Lower leg skin (tissue), 4 donors: ENCODE measurements at places on chromosomes 6 and 20.

DNA sequence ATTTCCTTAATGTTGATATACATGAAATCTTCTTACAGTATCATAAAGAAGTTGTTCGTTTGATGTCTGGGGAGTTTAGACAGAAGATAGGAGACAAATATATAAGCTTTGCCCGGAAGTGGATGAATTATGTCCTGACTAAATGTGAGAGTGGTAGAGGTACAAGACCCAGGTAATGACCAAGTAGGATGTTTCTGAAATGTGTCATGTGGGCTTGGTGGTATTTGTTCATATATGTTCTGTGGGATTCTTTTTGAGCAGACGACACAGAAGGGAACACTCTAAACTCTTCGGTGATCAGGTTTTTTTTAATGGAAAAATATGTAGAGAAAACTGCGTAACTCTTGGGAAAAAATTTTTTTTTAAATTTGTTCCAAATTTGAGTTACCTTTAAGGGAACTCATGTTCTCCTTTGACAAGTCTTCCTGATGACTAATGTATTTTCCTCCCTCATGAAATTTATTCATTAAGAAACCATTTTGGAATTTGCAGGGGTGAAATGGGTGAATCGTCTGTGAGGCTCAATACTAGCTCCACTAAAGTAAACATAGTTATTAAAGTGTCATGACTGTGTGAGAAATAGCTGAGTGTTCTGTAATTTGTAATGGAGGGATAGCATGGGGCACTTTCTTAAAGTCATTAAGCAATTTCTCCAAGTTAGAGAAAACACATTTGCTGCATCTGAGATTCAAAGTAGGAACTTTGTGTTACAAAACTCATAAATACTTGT is 100.6 kb downstream of the MAP3K4 start:
- no peak for DNase-seq

GRCh38 chr6:41075651-41076626 is 3.2 kb downstream of the NFYA start:
- no peak for DNase-seq

GRCh38 chr6:160298121-160298520 is 39.5 kb upstream of the SLC22A2 start:
- no peak for DNase-seq

- DNase-seq = no peak
Observed at GRCh38 chr6:47524136-47524845, 46.7 kb downstream of the CD2AP start.

DNA sequence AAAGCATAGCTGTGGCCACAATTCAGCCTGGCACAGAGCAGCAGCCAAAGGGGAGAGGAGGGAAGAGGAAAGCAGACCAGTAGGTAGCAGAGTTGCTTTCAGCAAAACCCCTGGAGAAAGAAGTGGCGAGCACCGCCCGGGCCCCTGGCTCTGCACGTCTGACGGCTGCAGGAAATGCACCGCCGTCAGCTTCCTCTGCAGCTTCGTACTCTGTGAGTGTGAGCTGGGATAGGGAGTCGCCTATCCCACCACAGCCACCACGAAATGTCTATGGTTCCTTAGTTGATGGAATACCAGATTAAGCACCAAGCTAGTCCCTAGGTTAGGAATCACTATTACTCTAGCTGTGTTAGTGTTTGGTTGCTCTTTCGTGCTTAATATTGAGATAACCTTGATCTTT is 79.9 kb upstream of the NAA20 start:
- DNase-seq = no peak

DNA sequence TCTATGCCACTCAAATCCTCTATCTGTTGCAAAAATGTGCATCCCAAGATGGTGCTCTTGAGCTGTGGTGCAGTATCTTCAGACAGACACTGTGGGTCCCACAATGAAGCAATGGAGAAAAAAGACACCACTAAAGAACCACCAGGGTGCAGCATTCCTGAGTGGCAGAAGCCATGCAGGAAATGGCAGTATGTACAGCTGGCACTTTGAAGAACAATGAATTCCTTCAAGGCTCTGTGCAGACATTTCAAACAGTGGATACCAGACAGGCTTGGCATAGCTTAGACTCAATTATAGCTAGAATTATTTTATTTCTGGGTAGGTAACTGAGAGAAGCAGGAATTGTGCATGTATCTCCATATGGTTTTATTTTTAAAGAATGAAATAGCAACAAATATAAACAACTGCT is 24.0 kb upstream of the HDAC2 start:
- DNase-seq = no peak

DNA sequence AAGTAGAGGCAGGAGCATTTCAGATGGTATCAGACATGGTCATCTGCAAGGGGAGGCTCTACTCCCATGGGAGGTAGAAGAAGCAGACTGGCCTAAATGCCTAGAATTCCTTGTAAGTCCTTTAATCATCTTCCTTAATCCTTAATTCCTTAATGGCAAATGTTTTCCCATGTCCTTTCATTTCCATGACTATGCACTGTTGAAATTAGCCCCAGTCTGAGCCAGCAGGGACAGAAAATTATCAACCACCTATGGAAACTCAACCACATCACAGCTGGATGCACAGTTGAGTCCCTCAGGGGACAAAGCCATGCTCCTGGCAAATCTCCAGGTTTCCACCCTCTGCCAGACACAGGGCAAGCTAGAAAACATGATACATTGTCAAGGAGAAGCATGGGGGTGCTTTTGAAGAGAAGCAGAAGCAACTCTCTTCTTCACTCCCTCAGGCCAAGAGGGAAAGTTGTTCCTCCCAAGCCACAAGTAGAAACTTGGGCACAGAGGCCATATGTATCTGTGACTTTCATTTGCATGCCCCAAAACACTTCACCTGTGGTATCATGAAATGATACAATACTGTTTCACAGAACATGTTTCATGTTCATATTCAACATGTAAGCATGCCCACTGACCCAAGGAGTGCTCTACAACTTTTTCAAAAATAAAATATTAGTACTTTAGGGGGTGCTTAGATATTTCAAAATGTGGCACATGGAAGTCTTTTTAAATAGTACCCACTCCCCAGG is 683.6 kb downstream of the KIF16B start:
- no peak for DNase-seq

DNA sequence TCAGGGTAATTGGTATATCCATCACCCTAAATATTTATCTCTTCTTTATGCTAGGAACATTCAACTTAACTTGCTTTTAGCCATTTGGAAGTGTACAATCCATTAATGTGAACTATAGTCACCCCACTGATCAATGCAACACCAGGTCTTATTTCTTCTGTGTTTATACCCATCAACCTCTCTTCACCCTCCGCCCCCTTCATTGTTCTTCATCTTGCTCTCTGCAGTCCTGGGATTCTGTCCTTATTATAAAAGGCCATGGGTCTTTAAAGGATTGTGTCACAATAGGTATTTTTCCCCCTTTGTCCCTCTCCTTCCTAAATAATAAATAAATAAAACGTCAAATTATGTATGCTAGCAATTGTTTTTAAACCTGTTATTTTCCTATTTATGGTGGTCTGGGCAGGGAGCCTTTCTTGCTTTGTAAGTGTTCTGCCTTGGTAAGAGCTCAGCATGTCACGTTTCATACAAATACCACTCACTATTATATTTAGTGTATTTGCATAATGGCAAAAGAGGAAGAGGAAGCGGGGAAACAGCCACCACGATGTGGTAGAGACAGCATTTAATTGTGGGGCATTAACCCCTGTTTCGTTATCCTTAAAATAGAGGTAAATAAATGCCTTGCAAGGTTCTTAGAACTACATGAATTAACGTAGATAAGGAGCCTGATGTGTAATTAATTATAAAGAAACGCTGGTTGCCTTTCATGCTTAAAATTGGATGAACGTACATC is 1.9 kb downstream of the ABRACL start:
- no peak for DNase-seq

- no peak for DNase-seq
Observed at GRCh38 chr20:3971145-3971544, 44.2 kb downstream of the RNF24 start.

DNA sequence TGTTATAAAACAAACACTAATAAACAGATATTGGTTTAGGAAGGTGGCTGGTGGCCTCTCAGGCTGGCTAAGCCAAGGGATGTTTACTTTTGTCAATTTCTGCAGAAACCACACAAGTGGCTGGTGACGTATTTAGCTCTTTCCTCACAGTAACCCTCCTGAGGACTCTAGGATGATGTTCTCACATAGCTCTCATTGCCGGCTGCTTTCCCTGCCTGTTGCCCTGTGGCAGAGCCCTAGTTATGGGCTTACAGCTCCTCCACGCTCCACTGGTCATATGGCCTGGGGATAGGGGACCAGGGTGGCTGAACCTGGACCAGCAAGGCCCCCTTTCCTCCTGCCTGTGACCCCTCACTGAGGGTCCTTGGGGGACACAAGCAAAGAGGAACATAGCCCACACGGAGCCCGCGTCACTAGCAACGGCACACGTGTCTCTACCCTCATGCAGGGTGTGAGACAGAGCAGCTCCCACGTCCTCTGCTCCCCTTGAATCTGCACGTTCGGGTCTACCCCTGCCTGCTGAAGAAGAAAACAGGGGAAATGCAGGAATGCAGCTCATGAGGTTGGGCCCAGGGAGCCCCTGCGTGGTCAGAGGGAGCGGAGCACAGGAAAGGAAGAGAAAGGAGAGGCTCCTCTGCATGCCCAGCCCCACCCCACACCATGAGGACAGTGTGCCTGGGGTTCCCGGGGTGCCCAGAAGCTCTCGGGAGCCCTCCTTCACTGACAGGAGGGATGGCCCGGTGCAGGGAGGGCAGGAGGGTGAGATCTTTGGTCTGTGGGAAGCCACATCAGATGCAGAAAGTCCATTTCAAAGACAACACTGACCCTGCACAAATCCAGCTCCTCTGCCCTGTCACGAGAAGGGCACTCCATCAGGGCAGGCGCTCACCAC is 13.9 kb downstream of the RAMACL start:
- DNase-seq = peak; percentile 69

DNA sequence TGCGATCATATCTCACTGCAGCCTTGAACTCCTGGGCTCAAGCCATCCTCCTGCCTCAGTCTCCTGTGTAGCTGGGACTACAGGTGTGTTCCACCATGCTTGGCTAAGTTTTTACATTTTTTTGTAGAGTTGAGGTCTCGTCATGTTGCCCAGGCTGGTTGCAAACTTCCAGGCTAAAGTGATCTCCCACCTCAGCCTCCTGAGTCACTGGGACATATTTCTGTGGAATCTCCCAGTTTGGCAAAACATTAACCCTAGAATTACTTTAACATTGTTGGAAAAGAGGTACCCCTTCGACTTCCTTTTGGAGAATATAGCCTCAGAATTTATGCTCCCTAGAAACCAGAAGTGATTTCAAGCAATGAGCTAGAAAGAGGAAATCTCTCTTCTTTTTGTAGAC is 57.2 kb downstream of the SHLD1 start:
- DNase-seq = no peak

DNA sequence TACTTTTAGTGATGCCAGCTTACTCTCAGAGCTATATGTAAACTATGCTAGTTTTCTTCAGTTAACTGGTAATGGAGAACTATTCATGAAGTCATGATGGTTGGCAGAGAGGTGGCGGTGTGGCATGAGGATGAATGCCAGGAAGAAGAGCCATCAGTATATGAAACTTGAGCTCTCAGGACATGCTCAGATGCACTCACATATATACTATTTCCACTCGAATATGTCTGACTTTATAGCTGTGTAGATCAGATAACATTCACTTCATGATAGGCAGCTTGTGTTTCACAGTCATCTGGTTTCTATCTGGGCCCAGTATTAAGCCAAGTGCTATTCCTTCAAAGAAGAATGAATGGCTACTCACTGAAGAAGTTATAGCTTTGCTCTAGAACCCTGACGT is 46.2 kb upstream of the CEP85L start:
- DNase-seq = no peak

- no peak for DNase-seq
Observed at GRCh38 chr20:36106606-36107005, 47.9 kb upstream of the EPB41L1 start.
